ENCODE measurements at places on chromosomes 5 and 9.
A peak's percentile ranks its signal among the peaks of the same experiment; 100 is the strongest.

DNA sequence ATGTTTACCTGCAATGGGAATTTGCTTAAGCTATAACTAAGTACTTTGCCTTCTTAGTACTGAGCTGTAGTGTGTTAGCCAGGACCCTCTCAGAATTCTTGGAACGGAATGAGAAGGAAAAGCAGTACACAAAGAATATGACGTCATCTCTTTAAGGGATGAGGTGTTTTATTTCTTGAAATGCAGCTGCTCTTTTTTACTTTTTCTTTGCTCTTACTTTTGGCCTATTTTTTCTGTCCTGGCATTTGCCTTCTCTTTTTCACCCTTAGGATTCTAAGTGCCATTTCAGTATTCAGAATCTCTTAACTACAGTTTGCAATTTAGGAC, 10.1 kb downstream of the KIF2A start:
- DNase-seq = no peak

GRCh38 chr9:108282872-108283271, 572.9 kb downstream of the ACTL7B start:
- DNase-seq = no peak

- peak; percentile 24 for DNase-seq
Measured at GRCh38 chr5:128965011-128965637, at the start of gene SLC27A6. SLC27A6 (plus strand) TSS chr5:128965488; CDS start chr5:128966138, 650 bp downstream.

- DNase-seq = peak; percentile 66
Measured at GRCh38 chr9:84711936-84712335, 42.4 kb downstream of the NTRK2 start.

- DNase-seq = no peak
Measured at GRCh38 chr9:95366731-95367325, 49.3 kb upstream of the FANCC start.

DNA sequence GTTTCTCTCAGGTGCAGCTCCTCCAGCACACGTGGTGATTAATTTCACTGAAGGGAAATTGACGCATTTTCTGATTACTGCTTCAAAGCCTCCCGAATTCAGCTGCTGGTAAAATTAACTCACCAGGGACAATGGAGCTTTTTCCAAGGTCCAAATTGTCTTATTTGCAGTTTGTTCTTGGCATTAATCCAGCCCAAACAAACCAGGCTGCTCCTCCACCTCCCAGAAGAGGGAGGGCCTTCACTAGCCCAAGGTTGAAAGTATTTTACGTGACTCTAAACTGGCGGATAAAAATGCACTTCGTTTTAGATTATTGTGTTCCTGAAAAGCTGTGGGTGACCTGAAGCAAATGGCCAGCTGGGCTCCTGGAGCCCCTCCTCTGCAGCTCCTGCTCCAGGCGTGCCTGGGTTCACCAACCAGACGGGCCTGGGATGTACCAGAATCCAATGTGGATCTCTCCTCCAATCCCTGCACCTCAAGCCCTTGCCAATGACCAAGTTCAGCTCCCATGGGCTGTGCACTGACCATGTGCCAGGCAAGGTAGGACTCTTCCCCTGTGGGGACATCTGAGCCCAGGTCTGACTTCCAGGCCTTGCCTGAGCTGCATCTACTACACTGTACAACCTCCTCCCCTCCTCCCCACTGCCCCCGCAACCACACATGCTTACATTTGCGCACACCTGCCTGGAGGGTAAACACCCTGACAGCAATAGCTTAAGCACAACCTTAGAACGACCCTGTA, 193.4 kb downstream of the CDK5RAP2 start:
- peak; percentile 96 for DNase-seq

DNA sequence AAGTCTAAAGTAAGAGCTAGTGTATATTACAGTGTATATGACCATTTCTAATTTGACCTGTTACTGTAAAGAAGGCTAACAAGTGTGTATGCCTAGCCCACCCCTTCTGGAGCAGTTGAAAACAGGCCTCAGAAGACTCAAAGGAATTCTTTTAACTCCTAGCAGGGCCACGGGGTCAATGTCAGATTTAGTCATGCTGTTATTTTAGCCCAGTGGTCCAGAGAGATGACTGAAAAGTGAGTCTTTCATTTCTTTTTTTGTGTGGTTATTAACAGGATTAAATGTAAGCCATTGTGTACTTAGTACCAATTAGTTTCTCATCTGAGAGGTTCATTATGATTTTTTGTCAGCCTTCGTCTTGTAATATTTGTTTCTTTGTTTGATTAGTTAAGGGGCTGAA, 24.4 kb downstream of the ZCCHC7 start:
- DNase-seq = no peak

- no peak for DNase-seq
Measured at GRCh38 chr9:117772960-117773359, 68.8 kb downstream of the TLR4 start.

- no peak for DNase-seq
Measured at GRCh38 chr5:169301386-169301934, 521 bp upstream of the SLIT3 start.
